HT-29 (cell line): ENCODE measurements at places on chromosomes 16 and 17. TPM values are rescaled to one million over a fixed set of nuclear protein-coding genes. Genes with fewer than 3 reads are reported as not detected.

GRCh38 chr17:61756561-61756960 is 106.8 kb downstream of the BRIP1 start:
- no peak for DNase-seq

DNA sequence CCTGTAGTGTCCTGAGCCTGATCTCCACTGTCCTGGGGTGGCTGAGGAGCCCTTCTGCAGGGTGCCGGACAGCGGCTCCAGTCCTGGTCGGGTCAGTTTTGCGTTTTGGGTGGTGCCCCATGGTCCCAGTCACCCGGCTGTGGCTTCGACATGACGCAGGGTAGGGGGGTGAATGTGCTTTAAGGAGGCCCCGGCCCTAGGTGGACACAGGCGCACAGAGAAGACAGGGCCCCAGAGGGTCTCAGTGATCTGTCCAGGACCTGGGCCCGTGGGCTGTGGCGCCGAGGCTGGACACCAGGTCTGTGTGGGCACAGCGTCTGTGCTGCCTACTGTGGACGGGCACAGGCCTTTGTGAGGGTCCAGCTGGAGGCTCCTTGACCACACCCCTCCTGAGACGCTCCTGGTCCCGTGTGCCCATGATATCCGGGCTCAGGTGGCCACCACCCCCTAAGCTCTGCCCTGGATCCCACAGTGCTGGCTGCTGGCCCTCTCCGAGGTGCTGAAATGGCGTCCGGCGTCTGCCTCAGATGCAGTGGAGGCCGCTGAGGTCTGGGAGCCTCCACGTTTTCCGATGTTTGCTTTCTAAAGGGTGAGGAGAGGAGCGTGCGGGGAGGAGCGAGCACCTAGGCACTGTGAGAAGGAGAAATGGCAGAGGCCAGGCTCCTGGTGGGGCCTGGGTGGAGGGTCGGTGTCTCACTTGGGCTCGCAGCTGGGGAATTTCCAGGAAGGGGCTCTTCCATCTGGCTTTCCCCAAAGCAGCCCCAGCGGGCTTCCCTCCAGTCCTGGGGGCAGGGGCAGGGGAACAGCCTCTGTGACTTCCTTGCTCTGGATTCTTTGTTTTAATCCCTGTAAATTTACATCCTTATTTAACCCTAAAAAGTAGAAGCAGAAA is 56.1 kb upstream of the ACSF3 start:
- peak; percentile 30 for DNase-seq

- no peak for DNase-seq
These were observed 89.4 kb upstream of the TNRC6C start for GRCh38 chr17:77869041-77869599.

- peak; percentile 60 for DNase-seq
These were observed 647 bp downstream of the PRSS8 start for GRCh38 chr16:31134625-31135534.

DNA sequence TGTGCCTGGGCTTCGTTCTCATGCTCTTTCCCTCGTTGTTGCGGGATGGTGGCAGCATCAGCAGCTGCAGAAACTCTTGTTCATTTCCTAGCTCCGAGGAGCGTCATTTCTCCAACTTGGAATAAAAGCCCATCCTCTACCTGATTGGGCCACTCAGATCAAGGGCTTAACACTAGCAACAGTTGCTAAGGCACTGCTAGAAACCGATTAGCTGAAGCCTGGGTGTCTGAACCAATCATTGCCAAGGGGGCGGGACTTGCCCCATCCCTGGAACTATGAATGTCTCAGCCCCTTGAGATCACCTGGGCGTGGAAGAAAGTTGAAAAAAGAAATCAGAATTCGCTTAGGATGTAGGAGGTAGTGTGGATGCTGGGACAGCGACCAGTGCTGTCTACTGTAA is 145.3 kb downstream of the FOXL1 start:
- no peak for DNase-seq

DNA sequence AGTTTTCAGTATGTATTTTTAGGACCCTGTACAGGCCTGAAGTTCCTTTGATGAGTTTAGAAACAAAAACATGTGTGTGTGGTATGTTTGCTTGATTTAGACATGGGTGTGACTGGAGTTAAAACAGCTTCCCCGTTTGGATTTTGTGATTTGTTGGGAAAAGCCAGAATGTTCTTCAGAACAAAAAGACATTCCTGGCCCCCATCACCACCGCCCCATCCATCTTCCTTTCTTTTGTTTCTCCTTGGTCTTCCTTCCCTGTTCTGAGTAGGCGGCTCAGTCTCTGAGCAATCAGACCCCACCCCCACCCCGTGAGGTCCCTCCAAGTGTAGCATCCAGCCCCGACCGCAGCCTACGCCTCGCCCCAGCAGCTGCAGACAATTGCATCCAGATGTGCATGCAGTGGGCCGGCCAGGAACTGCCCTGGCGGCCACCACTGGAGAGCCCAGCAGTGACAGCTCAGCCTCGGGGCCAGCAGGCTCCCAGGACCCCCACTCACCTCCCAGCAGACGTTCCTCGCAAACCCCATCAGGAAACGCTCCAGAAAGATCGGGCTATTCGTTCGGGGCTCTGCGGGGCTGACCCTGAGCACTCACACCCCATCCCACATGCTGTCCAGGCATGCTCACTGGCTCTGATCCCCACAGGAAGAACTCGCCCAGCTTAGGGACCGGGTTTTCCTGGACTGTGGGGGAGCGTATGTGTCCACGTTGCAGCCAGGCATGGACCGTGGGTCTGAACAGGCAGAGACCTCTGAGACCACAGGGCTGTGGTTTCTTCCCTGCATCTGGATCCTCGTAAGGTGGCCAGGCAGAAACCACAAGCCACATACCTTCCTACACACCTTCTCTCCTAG is 99.8 kb upstream of the CDH5 start:
- no peak for DNase-seq

- DNase-seq, result no peak
These were observed 37.6 kb upstream of the ZNF469 start for GRCh38 chr16:88345031-88345720.

DNA sequence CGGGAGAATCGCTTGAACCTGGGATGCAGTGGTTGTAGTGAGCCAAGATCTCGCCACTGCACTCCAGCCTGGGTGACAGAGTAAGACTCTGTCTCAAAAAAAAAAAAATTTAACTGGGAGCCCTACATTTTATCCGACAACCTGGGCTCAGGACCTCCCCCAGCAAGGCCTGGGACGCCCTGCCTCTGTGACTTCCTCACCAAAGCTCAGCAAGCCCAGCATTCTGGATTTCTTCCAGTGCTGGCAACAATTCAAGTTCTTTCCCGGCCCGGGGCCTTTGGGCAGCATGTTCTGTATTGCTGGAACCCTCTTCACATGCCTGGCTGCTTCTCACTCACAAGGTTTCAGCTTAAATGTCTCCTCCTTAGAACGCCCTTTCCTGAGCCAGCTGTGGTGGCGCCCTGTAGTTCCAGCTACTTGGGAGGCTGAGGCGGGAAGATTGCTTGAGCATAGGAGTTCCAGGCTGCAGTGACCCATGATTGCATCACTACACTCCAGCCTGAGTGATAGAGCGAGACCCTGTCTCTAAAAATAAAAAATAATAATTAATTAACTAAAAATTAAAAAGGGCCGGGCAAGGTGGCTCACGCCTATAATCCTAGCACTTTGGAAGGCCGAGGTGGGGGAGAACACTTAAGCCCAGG is 15.9 kb upstream of the MEIOB start:
- DNase-seq, result no peak

GRCh38 chr16:82628711-82629110 is 1.9 kb downstream of the CDH13 start:
- DNase-seq, result no peak

GRCh38 chr17:34578016-34578415 is 1.4 kb upstream of the TMEM132E start:
- no peak for DNase-seq

GRCh38 chr16:30858111-30858495 is 35.8 kb downstream of the BCL7C start:
- DNase-seq, result no peak

DNA sequence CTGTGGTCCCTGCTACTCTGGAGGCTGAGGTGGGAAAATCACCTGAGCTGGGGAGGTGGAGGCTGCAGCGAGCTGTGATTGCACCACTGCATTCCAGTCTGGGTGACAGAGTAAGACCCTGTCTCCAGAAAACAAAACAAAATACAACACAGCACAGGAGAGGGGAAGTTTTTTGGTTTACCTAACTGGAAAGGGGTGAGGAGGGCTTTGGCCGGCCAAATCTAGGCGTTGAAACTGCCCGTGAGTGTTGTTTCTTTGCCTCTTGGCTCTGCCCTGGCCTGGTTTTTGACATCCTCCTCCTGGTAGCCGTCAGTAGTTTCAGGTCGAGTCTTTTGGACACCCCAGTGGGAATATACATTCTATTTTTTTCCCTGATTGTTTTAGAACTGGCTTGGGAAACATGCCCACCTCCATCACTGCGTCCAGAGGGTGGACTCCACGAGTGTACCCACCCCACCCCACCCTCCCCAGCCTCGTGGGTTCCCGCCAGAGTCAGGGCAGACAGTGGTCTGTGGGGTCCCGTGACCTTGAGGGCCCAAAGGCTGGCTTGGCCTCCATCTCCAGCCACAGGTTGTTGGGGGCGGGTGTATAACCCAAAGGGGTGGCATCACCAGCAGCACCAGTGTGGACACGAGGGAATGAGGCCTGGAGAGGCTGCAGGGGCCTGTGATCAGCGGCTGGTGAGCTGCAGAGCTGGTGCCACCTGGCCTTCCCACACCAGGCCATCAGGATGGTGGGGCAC is 42.7 kb downstream of the NT5M start:
- DNase-seq, result no peak

- no peak for DNase-seq
These were observed 19.6 kb upstream of the RFFL start for GRCh38 chr17:35083071-35083470.

DNA sequence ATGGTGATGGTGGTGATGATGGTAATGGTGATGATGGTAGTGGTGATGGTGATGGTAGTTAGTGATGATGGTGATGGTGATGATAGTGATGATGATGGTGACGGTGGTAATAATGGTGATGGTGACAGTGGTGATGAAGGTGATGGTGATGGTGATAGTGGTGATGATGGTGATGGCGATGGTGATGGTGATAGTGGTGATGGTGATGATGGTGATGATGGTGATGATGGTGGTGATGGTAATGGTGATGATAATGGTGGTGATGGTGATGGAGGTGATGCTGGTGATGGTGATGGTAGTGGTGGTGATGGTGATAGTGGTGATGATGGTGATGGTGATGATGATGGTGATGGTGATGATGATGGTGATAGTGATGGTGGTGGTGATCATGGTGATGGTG is 148.7 kb upstream of the TNRC6C start:
- DNase-seq, result no peak

GRCh38 chr17:4467287-4467686 is 31.4 kb upstream of the SPNS2 start:
- no peak for DNase-seq

DNA sequence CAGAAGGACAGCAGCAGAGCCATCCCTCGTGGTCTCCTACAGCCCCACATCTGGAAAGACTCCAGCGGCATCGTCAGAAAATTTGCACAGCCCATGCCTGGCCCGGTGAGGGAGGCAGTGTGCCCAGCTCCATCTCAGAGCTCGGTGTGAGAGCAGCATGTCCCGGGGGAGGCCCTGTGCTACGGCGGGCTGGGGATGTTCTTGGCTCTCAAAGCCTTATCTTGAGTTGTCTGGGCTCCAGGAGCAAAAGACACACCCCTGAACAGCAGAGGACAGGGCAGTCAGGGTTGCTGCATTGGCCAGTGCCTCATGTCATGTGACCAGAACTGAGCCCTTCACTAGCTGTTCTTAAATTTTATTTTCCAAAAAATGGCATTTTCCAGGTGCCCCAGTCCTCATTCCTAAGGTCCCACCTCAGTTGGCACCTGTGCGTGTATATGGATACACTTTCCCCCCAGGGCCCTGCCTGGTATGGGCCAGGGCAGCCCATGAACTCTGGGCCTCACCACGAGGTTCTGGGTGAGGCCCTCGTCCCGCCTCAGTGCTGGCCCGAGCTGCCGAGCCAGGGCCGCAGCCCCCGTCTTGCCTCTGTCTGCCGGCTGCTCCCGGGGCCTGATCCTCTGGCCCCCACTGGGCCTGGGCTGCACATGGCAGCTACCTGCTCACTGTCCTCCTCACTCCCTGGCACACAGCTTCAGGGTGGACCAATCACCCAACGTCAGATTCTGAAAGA is 3.0 kb downstream of the NUDT16L1 start:
- DNase-seq, result no peak

GRCh38 chr17:49931416-49932137 is 37.4 kb upstream of the DLX4 start:
- DNase-seq, result no peak

DNA sequence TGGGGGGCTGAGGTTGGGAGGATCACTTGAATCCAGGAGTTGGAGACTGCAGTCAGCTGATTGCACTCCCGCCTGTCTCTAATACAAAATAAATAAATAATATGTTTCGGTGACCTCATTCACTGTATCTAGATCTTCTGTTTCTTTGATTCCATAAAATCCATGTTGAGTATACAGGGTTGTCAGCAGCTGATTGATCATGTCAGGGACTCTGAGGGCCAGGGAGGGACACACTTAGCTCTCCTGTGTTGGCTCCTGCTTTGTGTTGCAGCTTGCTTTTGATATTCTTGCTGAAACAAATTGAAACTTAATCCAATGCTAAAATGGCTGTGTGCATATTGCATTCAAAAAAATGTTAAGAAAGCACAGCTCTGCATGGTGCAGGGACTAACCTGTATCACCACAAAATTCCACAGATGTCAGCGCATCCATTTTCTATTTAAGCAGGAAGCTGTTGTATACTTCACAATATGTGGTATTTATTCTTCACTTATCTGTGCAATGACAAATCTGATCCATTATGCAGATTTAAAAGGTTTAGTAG is 454.5 kb downstream of the CDH11 start:
- no peak for DNase-seq

DNA sequence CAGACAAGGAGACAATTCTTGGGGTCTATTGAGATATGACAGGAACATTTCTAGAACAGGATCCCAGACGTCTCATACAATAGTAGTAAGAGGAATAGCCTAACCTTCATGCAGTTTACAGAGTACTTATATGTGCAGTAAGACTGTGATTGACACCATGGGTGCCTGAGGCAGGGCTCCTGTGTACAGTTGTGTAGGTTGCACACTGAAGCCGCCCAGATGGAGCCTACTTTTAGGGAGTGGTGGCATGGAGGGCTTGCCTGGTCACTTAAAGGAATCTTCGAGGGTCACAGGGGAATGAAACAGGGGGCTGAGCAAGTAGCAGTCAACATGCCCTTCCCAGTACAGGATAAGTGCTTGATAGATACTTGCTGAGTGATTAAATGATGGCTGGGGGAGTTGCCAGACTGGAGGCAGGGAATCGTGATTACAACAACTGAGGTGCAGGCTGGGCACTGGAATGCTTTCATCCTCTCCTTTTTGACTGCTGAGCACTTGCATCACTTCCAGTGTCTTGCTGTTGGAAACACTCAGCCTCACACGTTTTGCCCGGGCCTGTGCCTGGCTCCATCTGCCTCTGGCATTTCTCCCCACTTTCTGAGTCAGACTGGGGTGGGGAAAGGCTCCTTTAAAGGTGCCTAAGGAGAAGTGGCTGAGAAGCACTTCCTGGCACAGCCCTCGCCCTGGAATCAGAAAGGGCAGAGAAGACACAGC is 71.0 kb downstream of the COPRS start:
- peak; percentile 43 for DNase-seq

Gene GNAO1
- total RNA-seq, result 0.10 TPM in 1 of 2 replicates, not detected in the other

Gene KRTAP4-16
- not detected in 2 replicates for total RNA-seq

Gene TCF25
- total RNA-seq, result 136 and 161 TPM in 2 replicates

Gene PPY
- not detected in 2 replicates for total RNA-seq

Gene CLDN9
- 2.6 and 4.7 TPM in 2 replicates for total RNA-seq

Gene TNFRSF17
- total RNA-seq, result not detected in 2 replicates

Gene DRC3
- 0.03 and 0.78 TPM in 2 replicates for total RNA-seq

Gene ST6GALNAC2
- total RNA-seq, result 1.0 and 2.6 TPM in 2 replicates
